ENCODE measurements at places on chromosomes 13 and 19.

GRCh38 chr13:46720189-46720588 is 76.8 kb downstream of the ESD start:
- DNase-seq = no peak

- DNase-seq = no peak
These were observed 6.3 kb upstream of the RXFP2 start for GRCh38 chr13:31733066-31733465.

DNA sequence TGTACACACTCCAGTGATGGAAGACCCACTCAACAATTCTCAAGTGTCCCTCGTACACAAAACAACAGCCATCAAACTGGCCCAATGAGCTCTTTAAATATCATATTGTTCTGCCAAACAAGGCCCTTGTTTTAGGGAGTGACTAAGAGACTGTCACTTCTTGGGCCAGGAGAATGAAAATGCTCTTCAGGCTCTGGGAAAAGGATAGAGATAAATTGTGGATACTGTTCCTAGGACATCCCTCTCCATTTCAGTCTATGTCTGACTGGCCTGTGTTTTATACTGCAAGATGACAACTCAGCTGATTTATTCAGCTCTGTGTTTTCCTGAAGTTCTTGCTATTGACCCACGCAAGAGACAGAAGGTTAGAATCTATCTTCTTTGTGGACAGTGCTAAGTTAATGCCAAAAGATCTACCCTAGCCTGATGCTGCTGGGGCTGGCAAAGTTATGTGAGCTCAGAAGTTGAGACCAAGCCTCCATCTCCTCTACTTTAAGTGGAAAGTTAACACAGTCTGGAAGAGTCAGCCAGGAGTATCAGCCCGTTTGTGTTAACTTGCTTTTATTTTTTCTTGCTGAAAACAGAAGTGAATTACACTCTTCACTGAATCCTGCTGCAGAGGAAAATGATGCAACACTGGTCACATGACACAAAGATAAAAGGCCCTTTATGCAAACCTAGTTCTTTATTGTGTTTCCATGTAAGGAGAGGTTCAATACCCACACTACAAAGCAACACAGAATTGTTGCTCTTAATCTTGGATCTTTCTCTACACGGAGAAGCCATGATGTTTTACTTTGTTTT is 14.6 kb downstream of the FRY start:
- no peak for DNase-seq

GRCh38 chr19:31149441-31149941 is 199.7 kb downstream of the TSHZ3 start:
- no peak for DNase-seq

DNA sequence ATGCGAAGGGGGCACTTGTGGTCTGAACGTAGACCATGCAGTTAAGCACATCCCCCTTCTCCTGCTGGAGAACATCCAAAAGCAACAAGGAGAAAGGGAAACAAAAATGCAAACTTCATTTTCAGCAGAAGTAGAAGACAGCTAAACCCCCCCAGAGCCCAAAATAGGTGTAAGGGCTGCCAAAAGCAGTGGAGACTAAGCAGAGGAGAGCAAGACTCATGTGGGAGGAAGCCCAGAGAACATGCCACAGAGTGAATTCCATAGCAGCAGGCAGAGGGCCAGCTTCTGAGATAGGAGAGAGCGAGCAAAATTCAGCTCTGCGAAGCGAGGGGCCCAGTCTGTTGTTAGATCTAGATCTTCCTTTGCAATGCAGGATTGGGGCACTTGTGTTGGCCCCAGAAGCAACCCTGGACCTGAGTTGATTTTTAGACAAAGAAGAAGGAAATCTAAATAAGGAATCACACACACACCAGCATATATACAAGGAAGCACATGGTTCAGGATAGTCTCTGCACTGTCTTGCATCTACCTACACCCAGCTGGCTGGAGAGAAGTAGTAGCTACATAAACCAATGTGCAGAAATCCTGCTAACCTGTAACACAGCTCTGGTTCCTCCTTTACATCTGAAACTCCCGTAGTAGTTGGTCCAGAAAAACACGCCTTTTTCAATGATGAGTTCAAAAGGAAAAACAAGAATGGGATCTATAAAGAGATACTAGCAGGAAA is 199.6 kb downstream of the SPRY2 start:
- DNase-seq = no peak

DNA sequence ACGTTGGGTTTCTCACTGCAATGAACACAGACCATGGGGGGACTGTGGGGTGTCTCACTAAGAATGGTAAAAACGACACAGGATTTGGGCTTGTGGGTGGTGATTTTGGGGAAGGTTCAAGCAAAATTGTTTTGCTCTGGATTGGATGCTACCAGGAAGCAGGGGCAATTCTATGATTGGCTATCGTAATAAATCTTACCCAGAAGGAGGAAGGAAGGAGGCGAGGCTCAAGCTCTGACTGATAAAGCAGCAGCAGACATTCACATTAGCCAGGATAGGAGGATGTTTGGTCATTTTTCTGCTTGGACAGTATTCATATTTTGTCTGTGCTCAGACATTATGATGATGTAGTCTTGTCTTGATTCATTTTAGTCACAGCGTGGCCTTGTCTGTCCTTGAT is 1.5 kb downstream of the ZNF576 start:
- no peak for DNase-seq

- DNase-seq = peak; percentile 47
These were observed 8.5 kb downstream of the TMTC4 start for GRCh38 chr13:100666124-100666523.

DNA sequence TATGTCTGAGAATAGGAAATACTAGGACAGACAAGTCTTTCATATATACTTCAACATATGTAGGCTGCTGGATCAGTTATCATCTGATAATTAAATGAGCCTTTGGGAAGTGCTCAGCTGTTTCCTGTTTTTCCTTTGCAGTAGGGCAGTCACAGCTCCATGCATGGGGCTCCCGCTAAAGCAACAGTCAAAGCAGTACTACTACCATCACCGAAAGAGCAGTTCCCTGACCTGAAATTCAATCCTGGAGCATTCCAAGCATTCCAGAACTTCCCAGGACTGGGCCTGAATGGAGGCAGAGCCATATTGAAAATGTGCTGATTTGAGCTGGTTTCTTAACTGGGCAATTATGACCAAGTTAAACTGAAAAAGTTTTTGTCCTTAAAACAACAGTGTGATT is 20.5 kb downstream of the MICU2 start:
- DNase-seq = no peak

DNA sequence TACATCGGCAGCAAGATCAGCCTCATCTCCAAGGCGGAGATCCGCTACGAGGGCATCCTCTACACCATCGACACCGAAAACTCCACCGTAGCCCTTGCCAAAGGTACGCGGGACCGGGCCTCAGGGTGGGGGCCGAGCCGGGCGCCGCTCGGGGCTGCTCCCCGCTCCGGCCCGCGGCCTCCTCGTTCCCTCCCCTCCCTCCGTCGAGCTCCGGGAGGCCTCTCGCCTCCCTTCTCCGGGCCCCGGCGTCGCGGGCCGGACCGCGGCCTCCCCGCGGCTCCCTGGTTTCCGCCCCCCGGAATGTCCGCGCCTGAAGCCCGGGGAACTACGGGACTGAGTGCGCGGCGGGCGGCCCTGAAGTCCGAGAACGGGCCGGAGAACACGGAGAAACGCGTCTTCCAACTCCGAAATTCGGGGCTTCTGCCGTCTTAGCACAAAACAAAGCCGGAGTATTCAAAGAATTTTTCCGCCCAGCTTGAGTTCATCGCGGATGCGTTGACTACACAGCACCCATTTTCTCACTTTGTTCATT is 423 bp downstream of the LSM14A start:
- no peak for DNase-seq

- DNase-seq = no peak
These were observed 41.5 kb downstream of the TMEM255B start for GRCh38 chr13:113800576-113800926.

GRCh38 chr19:55695511-55696290 is 20.7 kb downstream of the EPN1 start:
- no peak for DNase-seq

DNA sequence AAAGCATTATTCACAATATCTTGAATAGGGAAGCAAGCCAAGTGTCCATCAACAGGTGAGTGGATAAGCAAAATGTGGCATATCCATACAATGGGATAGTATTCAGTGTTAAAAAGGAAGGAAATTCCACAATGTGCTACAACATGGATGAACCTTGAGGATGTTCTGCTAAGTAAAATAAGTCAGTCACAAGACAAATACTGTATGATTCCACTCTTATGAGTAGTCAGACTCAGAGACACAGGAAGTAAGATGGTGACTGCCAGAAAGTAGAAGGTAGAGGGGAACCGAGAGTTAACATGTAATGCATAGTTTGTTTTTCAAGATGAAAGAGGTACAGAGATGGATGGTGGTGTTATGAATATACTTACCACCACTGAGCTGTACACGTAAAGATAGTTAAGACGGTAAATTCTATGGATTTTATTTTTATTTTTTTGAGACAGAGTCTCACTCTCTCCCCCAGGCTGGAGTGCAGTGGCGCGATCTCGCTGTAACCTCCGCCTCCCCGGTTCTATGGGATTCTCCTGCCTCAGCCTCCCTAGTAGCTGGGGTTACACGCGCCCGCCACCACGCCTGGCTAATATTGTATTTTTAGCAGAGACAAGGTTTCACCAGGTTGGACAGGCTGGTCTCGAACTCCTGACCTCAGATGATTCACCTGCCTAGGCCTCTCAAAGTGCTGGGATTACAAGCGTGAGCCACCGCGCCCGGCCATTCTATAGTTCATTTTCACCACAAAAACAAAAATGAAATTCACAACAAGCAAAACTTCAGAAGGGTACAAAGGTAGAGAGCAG is 1.0 kb upstream of the CHAMP1 start:
- DNase-seq = no peak

DNA sequence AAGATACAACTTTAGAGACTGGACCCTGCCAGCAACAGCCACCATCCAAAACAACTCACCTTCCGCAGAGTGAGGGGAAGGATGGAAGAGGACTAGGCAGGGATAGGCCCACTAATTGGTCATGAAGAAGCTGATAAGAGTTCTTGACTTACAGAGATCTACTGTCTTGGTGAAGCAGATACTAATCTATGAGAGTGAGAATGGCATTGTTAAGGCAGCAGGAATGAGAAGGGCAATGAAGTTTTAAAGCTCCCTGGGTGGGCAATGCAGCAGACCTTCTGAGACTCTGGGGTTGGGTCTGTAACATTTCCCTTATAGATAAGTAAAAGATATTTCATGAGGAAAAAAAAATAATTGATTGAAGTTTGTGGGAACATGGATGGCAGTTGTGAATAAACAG is 63.7 kb downstream of the KLF12 start:
- no peak for DNase-seq

DNA sequence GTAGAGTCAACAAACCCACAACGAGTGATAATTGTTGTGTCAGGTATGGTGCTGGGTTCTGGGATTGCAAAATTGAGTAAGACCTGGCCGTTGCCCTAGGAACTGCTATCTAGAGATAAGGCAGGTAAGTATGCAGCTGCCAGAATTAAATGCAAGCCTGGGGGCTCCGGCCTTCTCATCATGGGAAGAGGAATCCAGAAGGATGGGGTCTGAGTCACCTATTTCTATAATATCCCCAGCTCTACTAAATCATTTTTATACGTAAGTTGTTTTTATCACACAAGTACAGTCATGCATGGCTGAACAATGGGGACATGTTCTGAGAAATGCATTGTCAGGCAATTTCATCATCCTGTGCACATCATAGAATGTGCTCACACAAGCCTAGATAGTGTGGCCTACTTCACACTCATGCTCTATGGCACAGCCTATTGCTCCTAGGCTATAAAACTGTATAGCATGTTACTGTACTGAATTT is 203.0 kb downstream of the KLF5 start:
- DNase-seq = no peak

DNA sequence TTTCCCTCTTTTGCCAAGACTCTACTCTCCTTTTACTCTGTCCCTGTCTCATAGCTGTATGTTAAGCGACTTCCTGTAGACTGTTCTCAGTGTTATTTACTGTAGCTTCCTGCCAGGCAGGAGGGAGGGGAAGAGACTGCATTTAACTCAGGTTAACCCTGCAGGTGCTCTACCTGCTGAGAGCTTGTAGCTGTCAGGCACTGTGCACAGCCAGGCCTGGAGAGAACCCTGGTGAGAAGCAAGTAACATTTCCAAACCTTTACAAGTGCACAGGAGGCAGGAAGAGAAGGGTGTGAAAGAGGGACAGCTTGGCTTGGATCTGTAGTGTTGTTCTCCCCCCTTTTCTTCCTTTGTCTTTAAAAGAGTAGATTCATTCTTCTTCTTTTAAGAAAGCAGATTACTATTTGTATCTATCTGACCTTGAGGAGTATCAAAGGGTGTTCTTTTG is 167.1 kb downstream of the LMO7 start:
- no peak for DNase-seq

- DNase-seq = peak; percentile 97
These were observed 1.0 kb upstream of the UBE2M start for GRCh38 chr19:58559275-58560006.

DNA sequence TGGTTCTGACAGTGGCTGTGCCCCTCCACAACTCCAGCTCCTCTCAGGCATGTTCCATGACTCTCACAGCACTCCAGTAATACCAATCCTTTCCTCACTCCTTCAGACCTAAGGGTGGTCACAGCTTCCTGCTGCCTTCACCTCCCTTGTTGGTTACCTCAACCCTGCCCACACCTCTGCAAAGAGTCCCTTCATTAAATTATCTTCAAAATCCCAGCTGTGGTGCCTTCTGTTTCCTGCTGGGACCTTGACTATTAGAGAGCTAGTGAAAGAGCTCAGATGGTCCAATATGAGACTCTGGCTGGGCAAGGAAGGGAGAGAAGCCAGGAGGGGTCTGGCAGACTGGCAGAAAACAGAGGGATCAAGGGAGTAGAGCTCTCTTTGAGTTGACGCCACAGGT is 26.1 kb downstream of the DEDD2 start:
- DNase-seq = no peak

DNA sequence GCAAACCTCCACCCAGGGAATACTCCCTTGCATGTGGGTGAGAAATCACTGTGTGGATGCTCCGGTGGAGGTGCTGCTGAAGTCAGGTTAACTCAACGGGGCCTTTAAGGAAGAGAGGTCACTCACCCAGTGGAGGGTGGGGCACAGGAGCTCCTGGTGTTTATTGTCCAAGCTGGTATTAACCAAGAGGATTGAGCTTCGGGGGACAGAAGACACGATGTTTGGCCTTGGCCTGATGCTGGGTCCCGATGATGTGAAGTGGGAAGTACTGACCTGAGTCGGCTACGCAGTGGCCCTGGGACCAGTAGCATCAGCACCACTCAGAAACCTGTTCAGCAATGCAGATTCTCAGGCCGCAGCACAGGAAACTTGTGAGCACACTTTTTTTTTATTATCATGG is 85.7 kb upstream of the WASF3 start:
- DNase-seq = no peak

DNA sequence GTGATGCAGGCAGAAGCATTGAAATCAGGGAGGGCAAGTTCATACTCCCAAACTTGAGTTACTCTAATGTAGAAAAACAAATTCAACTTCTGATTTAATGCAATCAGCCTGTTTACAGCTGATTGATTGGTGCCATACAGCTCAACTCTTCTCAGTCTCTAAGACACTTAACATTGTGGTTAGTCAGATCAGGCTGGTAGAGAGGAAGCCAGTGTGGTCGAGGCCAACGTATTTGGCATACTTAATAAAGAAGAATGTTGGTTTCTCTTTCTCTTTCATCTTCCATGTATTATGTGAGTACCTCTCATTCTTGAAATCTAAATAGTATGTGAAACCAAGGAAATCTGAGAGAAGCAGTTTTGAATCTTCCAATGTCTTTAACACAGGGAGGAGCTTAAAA is 255.0 kb upstream of the SLITRK1 start:
- DNase-seq = no peak
